NCI-H524 treated with DMSO at 0.1 percent for 48 hours (cell line): ENCODE measurements at places on chromosomes 1 and 21.

DNA sequence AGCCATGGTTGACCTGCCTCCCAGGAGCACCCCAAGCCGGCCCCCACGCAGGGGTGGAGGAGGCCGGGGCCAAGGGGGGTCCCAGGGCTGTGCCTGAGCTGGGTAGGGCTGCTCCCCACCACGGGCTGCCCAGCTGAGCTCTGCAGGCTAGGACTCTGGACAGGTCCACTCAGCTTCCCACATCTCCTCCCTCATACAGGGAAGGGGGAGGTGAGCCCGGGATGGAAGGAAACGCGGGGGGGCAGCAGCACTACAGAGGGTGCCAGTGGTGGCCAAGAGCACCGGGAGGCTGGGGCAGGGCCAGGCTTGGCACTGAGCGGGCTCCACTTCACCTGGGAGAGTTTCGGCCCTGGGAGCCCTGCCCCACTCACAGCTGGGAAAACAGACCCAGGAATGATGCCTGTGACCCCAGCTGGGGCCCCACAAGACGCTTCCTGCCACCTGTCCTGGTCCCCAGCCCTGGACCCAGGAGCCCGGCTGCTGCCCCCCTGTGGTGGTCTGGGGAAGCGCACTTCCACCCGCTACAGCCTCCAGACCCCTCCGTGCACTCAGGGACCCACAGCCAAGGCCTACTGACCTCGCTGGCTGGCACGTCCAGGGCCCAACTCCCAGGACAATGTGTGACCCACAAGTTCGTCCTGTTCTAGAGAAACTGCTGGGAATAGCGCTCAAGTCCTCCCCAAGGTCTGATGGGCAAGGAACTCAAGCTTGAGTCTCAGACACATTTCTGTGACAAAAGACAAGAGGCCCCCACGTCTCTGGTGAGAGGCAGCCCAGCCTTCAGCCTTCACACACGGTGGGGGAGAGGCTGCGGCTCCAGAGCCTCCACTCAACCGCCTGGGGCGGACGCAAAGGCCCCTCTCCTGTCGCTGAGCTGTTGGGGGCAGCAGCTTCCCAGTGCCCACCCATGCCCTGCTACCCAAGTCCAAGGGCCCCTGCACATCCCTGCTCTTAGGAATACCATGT lies 3.0 kb downstream of the AURKAIP1 start:
- DNase-seq: no peak

GRCh38 chr1:17292299-17293160 lies 15.5 kb upstream of the PADI4 start:
- DNase-seq: no peak

DNA sequence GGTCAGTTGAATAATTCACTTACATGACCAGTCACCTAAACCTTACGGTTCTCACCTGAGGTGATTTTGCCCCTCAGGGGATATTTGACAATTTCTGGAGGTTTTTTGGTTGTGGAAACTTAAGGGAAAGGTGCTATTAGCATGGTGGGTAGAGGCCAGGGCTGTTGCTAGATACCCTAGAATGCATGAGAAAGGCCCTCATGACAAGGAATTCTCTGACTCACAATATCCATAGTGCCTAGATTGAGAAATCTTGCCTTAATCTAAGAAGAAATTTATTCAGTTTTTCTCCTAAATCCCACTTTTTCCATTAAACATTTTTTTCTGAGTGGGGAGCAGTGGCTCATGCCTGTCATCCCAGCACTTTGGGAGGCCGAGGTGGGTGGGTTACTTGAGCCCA lies 119.7 kb downstream of the TGFB2 start:
- no peak for DNase-seq

- DNase-seq: no peak
These were observed 96.8 kb upstream of the C1orf21 start for GRCh38 chr1:184289825-184290550.

DNA sequence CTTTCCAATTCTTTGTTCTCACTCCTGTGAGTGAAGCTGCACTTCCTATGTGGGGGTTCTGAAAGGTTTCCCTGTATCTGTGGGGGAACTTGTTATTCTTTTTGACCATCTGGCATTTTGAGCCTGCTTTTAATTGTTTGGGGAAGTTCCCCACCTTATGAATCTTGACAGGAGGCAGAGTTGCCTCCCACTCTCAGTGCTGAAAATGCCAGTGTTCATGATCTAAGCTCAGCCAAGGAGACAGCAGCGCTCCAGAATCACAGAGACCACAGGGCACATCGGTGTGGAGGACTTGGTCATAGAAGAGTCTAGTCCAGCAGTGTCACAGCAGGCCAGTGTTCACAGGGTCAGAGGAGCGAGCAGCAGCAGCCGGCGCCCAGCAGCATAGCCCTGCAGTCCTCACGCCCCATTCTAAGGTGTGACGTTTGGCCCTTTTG lies 63.8 kb upstream of the PRDX6 start:
- no peak for DNase-seq

- no peak for DNase-seq
These were observed 75.1 kb upstream of the GNG12 start for GRCh38 chr1:67908250-67908936.

DNA sequence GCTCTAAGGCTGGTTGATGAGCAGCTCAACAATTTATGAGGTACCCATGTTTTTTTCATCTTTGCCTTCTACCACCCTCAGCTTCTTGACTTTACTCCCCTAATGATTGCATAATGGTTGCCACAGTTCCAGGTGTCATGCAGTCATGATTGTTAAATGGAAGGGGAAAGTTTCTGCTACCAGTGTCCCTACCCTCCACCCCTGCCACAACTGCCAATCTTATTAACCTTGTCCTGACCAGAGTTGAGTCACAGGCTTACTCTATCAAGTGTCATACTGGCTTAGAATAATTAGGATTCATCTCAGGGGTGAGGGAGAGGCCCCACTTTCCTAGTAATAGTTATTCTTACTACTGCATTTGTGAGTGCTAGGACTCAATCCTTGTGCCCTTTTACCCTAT lies 7.9 kb upstream of the FUBP1 start:
- no peak for DNase-seq

GRCh38 chr21:45912611-45913417 lies 68.8 kb upstream of the COL6A1 start:
- DNase-seq: no peak

GRCh38 chr1:60657926-60658325 lies 424.4 kb upstream of the NFIA start:
- no peak for DNase-seq

GRCh38 chr1:191152776-191153175 lies 675.1 kb upstream of the BRINP3 start:
- no peak for DNase-seq

DNA sequence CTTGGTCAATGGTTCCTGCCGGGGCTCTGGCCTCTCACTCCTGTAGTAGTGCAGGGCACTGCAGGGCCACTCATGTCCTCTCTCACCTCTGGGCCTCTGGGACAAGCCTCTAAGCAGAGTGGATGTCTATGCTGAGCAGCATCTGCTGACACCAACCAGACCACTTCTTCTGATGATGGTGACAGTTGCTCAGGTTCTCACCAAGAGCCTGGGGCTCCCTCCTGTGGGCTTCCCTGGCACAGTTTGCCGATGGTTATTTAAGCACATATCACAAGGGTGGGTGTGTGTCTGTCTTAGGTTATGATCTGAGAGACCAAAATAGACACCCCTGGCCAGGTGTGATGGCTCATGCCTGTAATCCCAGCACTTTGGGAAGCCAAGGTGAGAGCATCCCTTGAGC lies 17.4 kb upstream of the GPR137B start:
- DNase-seq: no peak

DNA sequence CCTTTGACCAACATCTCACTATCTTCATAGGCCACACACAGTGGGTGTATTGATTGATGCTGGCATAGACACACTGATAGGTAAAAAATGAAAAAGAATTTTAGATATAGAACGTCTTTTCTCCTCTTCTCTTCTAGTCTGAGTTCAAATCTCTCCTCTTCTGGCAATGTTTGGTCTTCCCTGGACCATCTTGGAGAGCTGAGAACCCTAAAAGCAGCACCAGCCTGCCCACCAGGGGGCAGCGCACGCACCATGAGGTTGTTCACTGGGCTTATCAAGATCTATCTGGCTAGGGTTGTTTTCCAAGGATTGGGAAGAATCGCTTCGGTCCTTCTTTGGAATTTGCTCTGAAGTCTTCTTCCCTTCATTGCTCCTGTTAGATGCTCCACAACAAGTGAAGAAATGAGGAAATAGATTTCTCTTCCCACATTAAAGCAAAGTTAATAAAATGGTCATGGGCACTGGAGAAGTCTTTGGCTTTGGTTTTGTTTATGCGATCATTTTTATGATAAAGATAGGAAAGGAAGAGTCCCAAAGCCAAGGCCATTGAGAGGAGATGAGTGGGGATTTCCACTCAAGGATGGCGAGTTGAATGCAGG lies 104.0 kb upstream of the OLIG2 start:
- no peak for DNase-seq

DNA sequence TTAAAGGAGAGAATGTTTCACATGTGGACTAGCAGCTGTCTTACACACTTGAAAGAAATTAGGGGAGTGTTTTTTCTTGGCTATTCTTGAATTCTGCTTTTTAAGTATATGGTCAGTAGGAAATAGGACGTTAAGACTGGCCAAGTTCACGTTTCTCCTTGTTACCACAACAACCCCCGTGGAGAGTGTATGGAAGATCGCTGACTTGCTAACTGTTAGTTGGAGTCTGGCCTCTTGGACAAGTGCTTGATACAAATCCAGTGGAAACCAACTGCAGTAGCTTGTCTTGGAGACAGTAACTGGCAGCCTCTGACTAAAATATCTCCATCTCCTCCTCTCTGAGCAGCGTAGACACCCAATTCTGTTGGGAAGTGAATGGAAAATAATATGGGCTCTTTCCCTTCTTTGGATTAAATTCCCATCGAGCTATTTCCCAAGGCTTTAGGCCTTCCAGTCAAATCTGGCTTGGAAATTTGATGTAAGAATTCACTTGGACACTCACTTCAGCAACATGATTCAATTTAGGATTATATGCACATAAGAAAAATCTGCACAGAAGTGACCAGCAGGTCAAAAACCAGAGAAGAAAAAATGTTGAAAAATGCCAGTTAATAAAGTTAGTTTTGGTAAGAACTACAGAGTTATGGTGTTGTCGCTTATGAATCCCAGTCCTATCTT lies 3.6 kb upstream of the NFIA start:
- no peak for DNase-seq

GRCh38 chr1:19229229-19229628 lies 19.2 kb upstream of the UBR4 start:
- no peak for DNase-seq

DNA sequence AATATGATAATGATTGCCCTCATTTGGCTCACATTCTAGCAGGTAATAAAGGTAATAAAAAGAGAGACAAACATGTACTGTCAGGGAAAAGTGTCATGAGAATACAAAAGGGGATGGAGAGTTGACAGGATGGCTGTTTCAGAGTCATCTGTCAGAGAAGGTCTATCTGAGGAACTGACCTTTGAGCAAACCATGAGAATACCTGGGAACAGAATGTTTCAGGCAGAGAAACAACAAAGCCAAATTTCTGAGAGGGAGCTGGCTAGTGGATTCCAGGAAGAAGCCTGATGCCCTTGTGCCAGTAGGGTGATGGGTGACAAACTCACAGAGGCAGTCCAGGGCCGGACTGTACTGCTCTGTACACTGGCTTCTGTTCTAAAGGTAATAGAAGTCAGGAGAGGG lies 107.2 kb downstream of the C1orf21 start:
- DNase-seq: no peak

GRCh38 chr1:7948960-7949359 lies 8.3 kb upstream of the TNFRSF9 start:
- DNase-seq: no peak

- DNase-seq: no peak
These were observed 198.6 kb upstream of the JUN start for GRCh38 chr1:58982259-58982998.

DNA sequence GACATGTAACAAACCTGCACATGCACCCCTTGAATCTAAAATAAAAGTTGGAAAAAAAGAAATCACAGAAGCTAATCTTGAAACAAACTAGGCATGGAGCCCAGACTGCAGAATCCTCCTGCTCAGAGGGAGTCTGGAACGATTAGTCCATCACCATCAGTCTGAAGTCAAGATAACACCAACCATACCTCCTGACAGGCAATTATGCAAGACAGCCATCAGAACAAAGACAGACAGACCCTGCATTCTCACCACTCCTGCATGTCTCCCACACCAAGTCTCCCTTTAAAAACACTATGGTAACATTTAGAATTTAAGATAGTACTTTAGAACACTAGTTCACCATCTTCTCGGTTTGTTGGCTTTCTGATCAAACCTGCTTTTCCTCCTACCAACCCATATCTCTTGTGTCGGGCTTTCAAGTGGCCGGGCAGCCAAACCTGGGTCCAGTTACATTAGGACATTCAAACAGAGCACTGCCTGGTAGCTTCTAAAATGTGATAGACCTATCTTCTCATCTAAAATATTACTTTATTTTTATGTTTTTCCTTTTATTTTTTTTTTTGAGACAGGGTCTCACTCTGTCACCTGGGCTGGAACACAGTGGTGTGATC lies 10.1 kb downstream of the YARS1 start:
- no peak for DNase-seq

DNA sequence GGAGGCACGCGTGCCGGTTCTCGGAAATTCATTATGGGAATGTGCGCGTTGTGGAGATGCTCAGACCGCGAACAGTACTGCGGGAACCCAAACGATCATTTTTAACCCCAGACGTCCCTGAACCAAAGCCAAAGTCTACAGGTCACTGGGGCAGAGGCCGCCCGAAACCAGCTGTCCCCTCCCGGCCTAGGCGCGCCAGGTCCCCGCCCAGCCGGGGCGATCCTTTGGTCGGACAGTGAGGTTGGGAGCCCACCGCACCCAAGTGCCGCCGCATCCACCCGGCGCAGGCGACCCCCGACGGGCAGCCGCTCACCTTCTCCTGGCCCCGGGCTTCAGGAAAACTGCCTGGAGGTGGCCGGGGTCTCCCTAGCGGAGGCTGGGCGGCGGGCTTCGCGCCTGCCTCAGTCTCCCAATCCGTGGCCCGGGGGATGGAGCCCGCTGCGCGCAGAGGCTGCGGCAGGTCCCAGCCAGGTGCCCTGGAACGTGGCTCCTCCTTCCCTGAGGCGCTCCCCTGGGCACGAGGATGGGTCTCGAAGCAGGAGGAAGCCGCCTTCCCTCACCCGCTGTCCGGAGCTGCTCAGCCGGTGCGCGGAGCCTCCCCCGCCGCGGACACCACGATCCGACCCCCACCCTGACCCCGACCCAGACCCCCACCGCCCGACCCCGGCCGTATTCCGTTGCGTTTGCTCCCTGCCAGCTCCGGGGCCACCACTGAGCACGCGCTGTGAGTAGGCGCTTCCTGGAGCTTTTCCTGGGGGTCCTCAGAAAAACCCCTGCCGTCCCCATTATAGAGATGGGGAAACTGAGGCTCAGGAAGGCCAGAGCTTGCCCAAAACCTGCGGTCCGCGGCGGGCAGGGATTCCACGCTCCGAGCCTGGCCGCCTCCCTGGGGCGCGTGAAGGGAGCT lies 8.1 kb upstream of the SLX9 start:
- DNase-seq: no peak
